ENCODE measurements at places on chromosomes 2 and 18.
A peak's percentile ranks its signal among the peaks of the same experiment; 100 is the strongest.

DNA sequence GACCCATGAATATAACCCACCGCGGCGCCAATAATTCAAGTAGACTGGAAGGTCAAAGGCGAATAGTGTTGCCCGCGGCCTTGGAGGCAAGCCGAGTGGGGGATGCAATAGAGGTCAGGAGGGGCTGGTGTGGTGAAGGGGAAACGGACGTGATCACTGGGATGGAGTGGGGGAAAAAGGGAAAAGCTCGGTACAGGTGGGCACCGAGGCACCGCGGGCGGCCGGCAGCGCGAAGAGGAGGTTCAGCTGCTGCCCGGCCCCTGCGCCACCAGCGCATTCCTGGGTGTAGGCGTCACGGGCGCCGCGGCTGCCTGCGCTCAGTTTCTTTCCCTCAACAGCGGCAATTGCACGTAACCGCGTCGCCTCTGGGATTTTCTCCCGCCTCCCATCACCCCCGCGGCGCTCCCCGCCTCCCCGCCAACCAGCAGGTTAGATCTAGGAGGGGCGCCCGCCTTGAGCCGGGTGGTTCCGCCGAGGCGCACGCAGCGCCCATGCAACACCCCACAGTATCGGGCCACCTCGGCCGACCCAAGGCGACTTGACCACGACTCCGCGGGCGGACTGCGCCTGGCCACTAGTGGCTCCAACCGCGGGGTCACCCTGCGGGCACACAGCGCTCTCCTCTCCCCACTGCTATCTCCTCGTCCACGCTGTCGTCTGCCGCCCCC lies 1.5 kb downstream of the RND3 start:
- no peak for DNase-seq

GRCh38 chr18:70491734-70492348 lies 203.0 kb downstream of the SOCS6 start:
- no peak for DNase-seq

GRCh38 chr18:57060814-57061213 lies 86.1 kb upstream of the BOD1L2 start:
- no peak for DNase-seq

GRCh38 chr2:238130111-238130695 lies 8.3 kb upstream of the KLHL30 start:
- no peak for DNase-seq

- DNase-seq = no peak
These were observed 144.4 kb downstream of the MGAT5 start for GRCh38 chr2:134398300-134398699.

GRCh38 chr18:63917817-63918216 lies 10.1 kb downstream of the SERPINB10 start:
- DNase-seq = no peak

- peak; percentile 35 for DNase-seq
These were observed 572 bp downstream of the RPS27A start for GRCh38 chr2:55232863-55233657.

DNA sequence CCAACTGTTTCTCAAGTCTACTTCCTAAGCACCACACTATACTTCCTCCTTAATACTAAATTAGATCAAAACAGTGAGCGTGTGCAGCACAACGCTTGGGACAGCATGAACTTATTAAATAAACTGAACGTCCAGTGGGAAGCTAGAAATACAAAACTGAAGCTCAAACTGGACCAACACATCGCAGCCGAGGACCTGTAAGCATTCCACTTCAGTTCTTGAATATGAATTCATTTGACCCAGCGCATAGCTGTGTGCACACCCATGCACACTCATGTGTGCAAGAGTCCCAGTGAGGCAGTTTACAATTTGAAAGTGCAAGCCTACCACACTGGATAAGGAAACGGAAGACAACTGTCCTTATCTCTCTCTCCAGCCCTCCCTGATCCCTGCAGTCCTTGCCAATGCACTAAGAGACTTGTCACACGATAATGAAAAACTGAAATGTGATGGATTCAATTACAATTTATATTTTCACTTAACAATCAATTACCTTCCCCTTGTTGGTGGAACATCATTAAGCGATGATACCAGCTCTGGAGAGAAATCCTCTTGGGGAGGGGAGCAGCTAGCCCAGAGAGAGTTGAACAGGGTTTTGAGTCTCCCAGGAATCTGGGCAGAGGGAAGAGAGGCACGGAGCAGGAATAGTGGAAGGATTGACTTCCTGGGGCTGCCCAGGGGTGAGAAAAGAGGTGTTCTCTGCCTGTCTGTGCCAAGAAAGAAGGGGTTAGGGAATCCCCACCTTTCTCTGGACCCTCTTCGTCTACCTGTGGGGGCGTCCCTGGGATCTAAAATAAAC lies 186.5 kb upstream of the KLHL29 start:
- DNase-seq = no peak

DNA sequence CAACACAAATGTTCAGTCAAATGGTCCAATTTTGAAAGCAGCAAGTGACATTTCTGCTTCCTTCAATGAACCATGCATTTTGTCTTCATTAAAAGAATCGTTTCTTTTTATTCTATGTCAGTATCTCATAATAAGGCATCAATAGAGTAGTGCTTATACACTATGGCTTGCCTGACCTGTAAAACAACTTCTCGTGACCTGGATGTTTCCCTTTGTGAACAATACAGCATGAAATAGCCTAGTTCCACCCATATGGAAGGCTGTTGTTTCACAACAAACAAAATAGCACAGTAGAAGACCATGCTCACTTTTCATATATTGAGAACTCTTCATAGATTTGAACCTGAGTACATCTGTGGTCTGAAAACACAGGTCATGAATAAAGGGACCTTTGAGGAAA lies 104.3 kb upstream of the PIK3C3 start:
- no peak for DNase-seq

DNA sequence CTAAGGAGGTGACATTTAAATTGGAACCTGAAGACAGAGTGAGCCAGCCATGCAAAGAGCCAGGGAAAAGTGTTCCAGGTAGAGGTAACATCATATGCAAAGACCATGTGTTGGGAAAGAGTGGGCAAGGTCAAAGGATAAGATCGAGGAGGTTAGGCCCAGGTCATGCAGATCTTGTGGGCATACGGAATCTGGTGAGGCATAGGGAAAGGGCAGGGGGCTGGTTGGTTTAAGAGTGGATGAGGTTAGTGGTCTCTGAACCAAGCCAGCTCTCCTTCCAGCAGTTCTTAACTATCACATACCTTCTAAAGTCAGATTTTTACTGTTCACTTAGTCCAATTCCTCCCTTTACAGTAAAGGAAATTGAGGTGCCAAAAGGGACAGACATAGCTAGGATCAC lies 3.0 kb downstream of the ANKRD53 start:
- DNase-seq = no peak

- DNase-seq = no peak
These were observed 429.6 kb upstream of the SALL3 start for GRCh38 chr18:78549971-78550370.

DNA sequence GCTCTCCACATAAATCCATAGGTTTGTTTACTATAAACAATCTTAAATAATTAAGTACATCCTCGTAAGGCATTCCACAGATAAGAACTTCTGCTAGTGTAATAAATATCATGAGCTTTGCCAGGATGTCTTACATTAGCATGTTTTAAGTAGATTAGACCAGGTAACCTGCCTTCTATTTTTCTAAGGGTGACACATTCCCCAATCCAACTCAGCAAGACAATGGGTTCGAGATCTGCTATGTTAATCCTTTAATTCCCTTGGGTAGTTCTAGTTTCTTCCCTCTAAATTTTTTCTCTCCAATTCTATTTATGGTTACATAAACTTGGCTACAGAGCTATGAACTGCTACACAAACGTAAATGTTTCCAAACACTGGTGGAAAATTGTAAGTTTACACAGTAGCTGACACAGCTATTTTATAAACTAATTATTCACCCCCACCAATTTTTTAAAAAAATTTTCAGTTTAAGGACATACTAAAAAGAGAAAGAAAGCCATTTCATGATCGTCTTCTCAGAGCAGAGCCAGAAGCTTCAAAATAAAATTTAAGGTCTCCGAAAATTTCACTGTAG lies 386.5 kb upstream of the SLC39A10 start:
- DNase-seq = no peak

DNA sequence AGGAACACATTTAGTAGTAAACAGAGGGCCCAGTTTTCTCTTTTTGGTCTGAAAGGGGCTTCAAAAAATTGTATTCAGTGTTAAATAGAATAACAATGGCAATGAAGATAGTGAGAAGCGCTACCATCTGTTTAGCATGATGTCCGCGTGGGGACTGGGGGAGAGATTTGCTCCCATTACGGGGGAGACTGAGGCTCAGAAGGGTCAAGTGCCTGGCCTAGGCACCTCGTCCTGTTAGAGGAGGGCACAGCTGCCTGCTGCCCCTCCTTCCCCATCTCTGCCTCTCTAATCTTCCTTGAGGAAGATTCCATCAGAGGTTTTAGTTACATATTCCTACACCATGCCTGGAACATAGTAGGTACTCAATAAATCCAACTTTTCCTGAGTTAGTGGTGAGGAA lies 10.1 kb upstream of the TMEM185B start:
- DNase-seq = no peak

DNA sequence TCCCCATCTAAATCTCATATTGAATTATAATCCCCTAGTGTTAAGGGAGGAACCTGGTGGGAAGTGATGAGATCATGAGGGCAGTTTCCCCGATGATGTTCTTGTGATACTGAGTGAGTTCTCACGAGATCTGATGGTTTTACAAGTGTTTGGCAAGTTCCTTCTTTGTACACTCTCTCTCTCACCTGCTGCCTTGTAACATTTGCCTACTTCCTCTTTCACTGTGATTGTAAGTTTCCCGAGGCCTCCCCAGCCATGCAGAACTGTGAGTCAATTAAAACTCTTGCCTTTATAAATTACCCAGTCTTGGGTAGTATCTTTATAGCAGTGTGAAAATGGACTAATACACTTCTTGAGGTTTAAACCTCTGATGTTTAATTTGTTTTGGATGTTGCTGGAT lies 177.5 kb downstream of the CD8B2 start:
- no peak for DNase-seq

DNA sequence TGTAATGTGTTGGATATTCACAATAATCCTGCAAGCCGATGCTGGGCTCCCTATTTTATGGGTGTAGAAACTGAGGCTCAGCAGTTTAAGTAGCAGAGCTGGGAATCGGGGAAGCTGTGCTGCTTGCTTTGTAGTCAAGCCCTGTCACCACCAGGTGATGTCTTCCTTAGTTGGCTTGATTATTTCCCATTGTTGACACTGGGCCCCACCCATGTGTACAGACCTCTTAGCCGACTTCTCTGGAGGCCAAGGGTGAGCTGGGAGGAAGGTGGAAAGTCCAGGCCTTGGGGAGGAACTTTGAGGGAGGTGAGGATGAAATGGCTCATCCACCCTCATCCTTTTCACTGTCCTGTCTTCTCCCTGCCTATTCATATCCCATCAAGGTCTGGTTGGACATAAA lies 60.0 kb downstream of the CAPN13 start:
- DNase-seq = no peak

GRCh38 chr18:33733376-33733775 lies 155.4 kb downstream of the ASXL3 start:
- no peak for DNase-seq

DNA sequence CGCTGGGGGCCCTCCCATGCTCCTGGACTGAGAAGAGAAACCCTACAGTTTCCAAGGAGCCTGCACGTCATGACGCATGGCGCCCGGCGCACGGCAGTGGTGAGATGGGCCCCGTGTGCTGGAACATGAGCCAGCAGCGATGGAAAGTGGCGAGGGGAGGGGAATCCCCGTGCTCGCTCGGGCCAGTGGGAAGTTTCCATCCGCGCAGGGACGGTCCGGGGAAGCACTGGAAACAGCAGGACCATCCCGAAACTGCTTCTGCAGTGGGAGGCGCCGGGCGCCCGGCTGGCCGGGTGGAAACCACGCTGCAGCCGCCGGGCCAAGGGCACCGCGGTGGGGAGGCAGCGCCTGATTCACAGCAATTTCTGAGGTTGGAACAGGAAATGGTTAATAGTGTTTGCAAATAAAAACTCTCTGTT lies 4.9 kb upstream of the PDCD1 start:
- DNase-seq = peak; percentile 44

GRCh38 chr2:233426619-233427342 lies 72.5 kb downstream of the DGKD start:
- no peak for DNase-seq

DNA sequence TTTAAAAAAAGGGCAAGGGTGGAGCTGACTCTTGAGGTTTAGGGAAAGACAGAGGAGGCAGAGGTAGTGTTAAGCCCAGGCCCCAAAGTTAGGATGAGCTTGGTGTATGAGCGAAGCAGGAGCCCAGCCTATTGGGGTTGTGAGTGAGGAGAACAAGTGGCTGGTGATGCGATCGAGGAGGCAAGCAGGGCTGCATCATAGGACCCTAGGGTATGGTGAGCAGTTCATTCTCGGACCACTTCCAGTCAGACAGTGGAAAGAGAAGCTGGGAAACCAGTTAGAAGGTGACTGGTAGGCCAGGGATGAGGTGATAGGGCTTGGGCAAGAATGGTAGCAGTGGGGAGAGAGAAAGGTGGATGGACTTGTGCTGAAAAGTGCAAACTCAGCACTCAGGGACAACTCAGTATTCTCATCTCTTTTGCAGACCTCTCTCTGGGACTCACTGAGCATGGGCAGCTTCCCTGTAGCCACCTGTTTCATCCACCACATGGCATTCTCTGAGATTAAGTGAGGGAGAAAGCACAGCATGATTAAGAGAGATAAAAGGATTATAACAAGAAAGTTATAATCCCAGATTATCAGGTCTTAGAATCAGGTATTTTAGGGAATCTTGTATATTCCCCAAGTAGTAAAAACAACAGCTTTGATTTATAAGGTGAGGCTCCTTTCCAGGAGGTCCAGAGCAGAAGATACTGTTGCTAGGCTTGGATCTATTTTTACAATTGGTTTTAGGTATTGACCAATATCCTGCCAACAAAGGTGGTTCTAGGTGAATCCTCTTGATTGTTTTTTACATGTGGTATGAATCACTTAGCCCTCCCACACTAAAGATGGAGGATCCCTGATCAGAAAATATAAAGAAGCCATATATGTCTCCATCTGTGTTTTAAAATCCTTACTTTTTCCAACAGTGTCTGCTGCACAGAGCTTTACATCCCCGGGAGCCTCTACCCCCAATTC lies 38.3 kb downstream of the XRCC5 start:
- DNase-seq = no peak

GRCh38 chr2:231490801-231491200 lies 26.5 kb upstream of the NCL start:
- DNase-seq = no peak

GRCh38 chr2:70081221-70081620 lies 6.1 kb upstream of the PCBP1 start:
- DNase-seq = no peak

Data from stimulated activated CD8-positive, alpha-beta memory T cell treated with anti-CD3 and anti-CD28 coated beads, Interleukin-12 subunit alpha, Interleukin-12 subunit beta, amount 100 ng/mL, for 4 hours (primary cell).